Naive thymus-derived CD8-positive, alpha-beta T cell (primary cell): ENCODE measurements at places on chromosomes 4 and X.

DNA sequence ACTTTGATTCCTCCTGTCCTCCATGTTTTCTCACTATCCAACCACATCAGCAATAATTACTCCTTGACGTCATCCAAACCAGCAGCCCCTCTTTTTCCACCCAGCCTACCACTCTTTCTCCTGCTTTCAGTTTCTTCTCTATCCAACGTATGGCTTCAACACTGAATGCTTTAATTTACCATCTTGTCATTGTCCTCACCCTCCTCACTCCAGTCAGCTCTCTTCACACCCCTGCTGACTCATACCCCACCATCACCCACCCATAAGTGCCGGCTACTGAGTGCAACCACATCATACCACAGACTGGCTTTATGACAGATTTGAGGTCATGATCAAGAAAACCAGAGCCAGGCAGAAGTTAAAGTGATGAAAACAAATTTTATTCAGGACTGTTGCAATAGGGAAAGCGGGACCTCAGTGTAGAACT, 9.8 kb upstream of the ANXA5 start:
- H3K4me1 ChIP-seq, result peaks cover 19% of the 10 kb centered on the region
- peak overlapping the region; percentile 85 for H3K4me3 ChIP-seq
- no peak for DNase-seq
- peaks cover 54% of the 10 kb centered on the region for H3K27me3 ChIP-seq
- no peaks in the 10 kb centered on the region for H3K36me3 ChIP-seq

DNA sequence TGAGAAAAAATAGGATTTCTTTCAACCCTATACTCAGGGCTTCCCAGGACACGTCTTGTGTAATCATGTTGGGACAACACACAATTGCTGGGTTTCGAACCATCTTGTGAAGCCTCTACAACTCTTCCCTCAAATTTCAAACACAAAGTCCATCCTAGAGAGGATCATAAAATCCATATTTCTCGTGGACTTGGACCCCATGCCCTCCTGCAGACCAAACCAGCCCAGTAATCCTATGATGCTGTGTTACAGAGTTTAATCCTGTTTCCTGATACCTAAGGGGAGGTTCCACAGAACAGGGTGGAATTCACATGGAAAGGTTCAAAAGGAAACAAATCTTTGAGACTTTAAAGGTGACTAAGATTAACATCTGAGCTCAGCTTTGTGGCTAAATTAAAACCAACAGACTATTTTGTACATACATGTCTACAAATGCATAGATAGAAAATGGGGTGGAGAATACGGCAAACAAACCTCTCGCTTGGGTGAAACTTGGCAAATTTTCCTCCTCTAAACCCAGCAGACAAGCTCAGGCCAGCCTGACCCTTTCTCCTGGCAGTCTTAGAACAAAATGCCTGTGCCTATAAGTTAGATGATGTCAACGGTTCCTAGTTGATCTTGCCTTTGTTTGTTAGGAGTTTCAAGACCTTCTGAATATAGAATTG, 38.1 kb downstream of the EGFL6 start:
- no peak overlapping the region for H3K27ac ChIP-seq
- H3K27me3 ChIP-seq, result no peaks in the 10 kb centered on the region
- H3K4me1 ChIP-seq, result no peaks in the 10 kb centered on the region
- no peaks in the 10 kb centered on the region for H3K36me3 ChIP-seq
- DNase-seq, result no peak

- no peak overlapping the region for H3K27ac ChIP-seq
- DNase-seq, result no peak
- no peak overlapping the region for H3K4me3 ChIP-seq
- H3K36me3 ChIP-seq, result no peaks in the 10 kb centered on the region
Measured at GRCh38 chr4:59127743-59128142, 2017.6 kb upstream of the IGFBP7 start.

DNA sequence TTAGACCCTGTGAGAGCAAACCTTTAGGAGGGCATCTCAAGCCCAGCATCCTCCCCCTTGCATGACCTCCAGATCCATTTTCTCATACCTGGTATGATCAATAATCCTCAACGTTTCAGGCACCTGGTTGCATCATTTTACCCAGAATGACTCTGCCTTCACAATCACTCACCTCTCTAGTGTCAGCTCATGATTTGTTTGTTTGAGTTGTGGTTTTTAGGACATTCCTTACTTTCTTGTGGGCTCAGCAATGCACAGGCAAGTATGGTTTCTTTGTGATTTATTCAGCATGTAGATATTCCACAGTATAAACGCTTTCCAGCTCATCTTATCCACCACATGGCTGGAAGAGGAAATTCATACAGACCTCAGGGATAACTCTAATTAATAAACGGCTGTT, 93.6 kb upstream of the CPEB2 start:
- H3K4me1 ChIP-seq, result peaks cover 3% of the 10 kb centered on the region
- no peak overlapping the region for H3K4me3 ChIP-seq
- no peaks in the 10 kb centered on the region for H3K36me3 ChIP-seq

DNA sequence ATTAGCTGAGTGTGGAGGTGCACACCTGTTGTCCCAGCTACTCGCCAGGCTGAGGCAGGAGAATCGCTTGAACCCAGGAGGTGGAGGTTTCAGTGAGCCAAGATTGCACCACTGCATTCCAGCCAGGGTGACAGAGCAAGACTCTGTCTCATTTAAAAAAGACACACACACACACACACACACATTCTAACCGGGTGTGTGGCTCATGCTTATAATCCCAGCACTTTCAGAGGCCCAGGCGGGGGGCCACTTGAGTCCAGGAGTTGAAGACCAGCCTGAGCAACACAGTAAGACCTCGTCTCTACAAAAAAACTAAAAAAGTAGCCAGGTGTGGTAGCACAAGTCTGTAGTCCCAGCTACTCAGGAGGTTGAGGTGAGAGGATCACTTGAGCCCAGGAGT, 152.3 kb downstream of the LRBA start:
- no peak overlapping the region for H3K27ac ChIP-seq
- H3K4me1 ChIP-seq, result no peaks in the 10 kb centered on the region
- no peak for DNase-seq
- H3K4me3 ChIP-seq, result no peak overlapping the region
- no peaks in the 10 kb centered on the region for H3K36me3 ChIP-seq

GRCh38 chr4:163558539-163559044, 64.1 kb downstream of the TMA16 start:
- peak; percentile 23 for DNase-seq
- no peaks in the 10 kb centered on the region for H3K36me3 ChIP-seq
- no peaks in the 10 kb centered on the region for H3K27me3 ChIP-seq
- H3K4me1 ChIP-seq, result peaks cover 34% of the 10 kb centered on the region
- peak overlapping the region; percentile 61 for H3K4me3 ChIP-seq

DNA sequence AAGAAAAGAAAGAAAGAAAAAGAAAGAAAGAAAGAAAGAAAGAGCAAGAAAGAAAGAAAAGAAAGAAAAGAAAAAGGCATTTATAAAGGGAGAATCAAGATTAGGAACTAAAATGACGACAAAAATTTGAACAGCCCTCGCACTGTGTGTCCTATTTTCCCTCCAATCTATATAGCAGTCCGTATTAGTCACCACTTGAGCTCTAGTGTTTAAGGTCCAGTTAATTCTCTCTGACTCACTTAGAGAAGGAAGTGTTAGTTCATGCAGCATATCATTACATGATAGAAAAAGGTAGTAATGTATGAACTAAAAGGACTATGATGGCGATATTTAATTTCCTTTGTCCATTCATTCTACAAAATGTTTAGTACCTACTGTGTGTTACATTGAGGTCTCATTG, 122.7 kb downstream of the CBLL2 start:
- no peak overlapping the region for H3K27ac ChIP-seq
- no peak overlapping the region for H3K4me3 ChIP-seq
- H3K4me1 ChIP-seq, result no peaks in the 10 kb centered on the region
- no peak for DNase-seq

GRCh38 chrX:133229361-133229760, 11.2 kb upstream of the TFDP3 start:
- H3K27me3 ChIP-seq, result no peaks in the 10 kb centered on the region
- no peaks in the 10 kb centered on the region for H3K4me1 ChIP-seq
- DNase-seq, result no peak
- H3K36me3 ChIP-seq, result no peaks in the 10 kb centered on the region
- no peak overlapping the region for H3K4me3 ChIP-seq
- H3K27ac ChIP-seq, result no peak overlapping the region

GRCh38 chrX:2224597-2225235, 276.1 kb downstream of the DHRSX start:
- peaks cover 7% of the 10 kb centered on the region for H3K4me1 ChIP-seq
- H3K36me3 ChIP-seq, result peaks cover 55% of the 10 kb centered on the region
- no peaks in the 10 kb centered on the region for H3K27me3 ChIP-seq
- no peak overlapping the region for H3K4me3 ChIP-seq
- no peak for DNase-seq

- H3K36me3 ChIP-seq, result no peaks in the 10 kb centered on the region
- no peaks in the 10 kb centered on the region for H3K27me3 ChIP-seq
- H3K27ac ChIP-seq, result no peak overlapping the region
- no peak for DNase-seq
- H3K4me1 ChIP-seq, result no peaks in the 10 kb centered on the region
Measured at GRCh38 chr4:181846934-181847333, 396.3 kb upstream of the TENM3 start.

DNA sequence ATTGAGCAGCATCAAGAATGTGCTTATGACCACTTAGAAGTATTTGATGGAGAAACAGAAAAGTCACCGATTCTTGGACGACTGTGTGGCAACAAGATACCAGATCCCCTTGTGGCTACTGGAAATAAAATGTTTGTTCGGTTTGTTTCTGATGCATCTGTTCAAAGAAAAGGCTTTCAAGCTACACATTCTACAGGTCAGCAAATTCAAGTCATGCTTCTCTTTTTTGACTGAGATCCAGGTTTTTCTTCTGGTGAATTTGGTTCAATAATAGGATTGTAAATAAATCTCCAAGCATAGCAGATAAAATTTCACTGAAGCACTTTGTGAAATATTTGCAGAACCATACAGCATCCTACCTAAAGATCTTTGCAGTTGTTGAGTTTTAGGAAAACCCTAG, 218.1 kb downstream of the TLL1 start:
- H3K36me3 ChIP-seq, result no peaks in the 10 kb centered on the region
- no peaks in the 10 kb centered on the region for H3K27me3 ChIP-seq
- H3K4me1 ChIP-seq, result no peaks in the 10 kb centered on the region
- H3K4me3 ChIP-seq, result no peak overlapping the region
- DNase-seq, result no peak

GRCh38 chrX:1075741-1076140, 136.7 kb downstream of the CRLF2 start:
- H3K36me3 ChIP-seq, result peaks cover 8% of the 10 kb centered on the region
- H3K4me1 ChIP-seq, result peaks cover 8% of the 10 kb centered on the region
- DNase-seq, result no peak
- H3K27ac ChIP-seq, result no peak overlapping the region
- peaks cover 3% of the 10 kb centered on the region for H3K27me3 ChIP-seq

DNA sequence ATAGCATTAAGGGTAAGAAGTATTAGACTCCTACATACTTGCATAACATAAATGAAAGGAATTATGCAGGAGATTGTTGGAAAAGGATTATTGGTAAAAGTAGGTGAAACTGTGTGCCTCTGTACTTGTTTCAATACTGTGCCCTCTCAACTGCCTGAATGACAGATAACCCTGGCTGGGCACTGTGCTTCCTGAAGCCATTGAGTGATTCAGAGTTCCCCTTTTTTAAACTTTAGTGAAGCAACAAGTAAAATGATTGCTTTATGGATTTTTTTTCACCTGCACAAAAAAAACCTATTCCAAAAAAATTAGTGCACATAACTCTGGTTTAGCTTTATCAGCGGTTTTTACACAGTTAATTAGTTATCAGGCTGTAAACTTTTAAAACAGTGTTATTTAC, 204.8 kb downstream of the TRAM1L1 start:
- H3K36me3 ChIP-seq, result no peaks in the 10 kb centered on the region
- no peak for DNase-seq
- no peaks in the 10 kb centered on the region for H3K4me1 ChIP-seq
- no peak overlapping the region for H3K27ac ChIP-seq
- H3K27me3 ChIP-seq, result no peaks in the 10 kb centered on the region

DNA sequence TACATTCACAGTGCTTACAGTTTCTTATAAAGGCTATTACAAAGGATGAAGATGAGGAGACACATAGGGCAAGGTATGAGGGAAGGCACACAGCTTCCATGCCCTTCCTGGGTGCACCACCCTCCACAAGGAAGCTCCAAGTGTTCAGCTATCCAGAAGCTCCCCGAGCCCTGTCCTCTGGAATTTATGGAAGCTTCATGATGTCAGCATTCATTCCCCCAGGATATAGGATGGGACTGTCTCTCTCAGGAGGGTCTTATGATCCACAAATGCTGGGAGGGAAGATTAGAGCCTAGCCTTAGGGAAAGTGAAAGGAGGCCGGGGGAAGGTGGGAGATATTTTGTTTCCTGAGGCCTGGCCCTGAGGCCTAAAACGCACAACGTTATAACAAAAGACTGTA, 236.0 kb downstream of the ANK2 start:
- no peaks in the 10 kb centered on the region for H3K36me3 ChIP-seq
- no peak overlapping the region for H3K4me3 ChIP-seq

DNA sequence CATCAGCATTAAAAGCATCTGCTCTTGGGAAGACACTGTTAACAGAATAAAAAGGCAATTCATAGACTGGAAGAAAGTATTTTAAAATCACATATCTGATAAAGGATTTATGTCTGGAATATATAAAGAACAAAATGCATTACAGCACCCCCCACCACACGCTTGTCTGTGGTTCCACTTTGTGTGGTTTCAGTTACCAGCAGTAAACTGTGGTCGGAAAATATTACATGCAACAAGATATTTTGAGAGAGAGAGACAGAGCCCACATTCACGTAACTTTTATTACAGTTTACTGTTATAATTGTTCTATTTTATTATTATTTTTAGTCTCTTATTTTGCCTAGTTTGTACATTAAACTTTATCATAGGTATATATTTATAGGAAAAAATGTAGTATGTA, 21.2 kb upstream of the PDE6B start:
- no peak for DNase-seq
- H3K27ac ChIP-seq, result no peak overlapping the region
- no peak overlapping the region for H3K4me3 ChIP-seq
- peaks cover 6% of the 10 kb centered on the region for H3K4me1 ChIP-seq
- peaks cover 10% of the 10 kb centered on the region for H3K27me3 ChIP-seq
- H3K36me3 ChIP-seq, result no peaks in the 10 kb centered on the region

DNA sequence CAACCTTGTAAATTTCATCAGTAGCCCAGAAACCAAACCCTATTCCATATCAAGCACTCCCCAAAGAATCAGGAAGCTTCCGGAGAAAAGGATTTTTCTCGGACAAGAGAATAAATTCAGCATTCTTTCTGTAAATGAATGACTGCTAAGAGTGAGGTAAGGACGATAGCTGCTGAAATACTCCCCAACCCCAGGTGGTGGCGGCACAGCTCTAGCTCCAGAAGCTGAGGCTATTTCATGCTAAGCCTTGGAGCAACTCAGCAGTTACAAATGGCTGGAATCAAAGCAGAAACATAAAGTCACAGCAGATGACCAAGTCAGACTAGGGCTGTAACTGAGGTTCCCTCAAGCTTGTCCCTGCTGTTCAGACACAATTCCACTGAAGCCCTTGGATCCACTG, 13.9 kb upstream of the PCDH19 start:
- H3K36me3 ChIP-seq, result no peaks in the 10 kb centered on the region
- no peaks in the 10 kb centered on the region for H3K27me3 ChIP-seq
- H3K4me3 ChIP-seq, result no peak overlapping the region
- H3K27ac ChIP-seq, result no peak overlapping the region
- no peak for DNase-seq
